Activated CD8-positive, alpha-beta T cell treated with anti-CD3 and anti-CD28 coated beads, Interleukin-2, amount 10 ng/mL, durations not matched to agents 7 days and 5 days (primary cell): ENCODE measurements at places on chromosomes 5 and 9. TPM values are rescaled to one million over a fixed set of nuclear protein-coding genes. Genes with fewer than 3 reads are reported as not detected.

GRCh38 chr5:115944501-115944900 is 17.8 kb upstream of the LVRN start:
- H3K4me1 ChIP-seq, result no peaks in the 10 kb centered on the region
- no peak overlapping the region for H3K4me3 ChIP-seq
- DNase-seq, result no peak
- H3K27me3 ChIP-seq, result peaks cover 2% of the 10 kb centered on the region

DNA sequence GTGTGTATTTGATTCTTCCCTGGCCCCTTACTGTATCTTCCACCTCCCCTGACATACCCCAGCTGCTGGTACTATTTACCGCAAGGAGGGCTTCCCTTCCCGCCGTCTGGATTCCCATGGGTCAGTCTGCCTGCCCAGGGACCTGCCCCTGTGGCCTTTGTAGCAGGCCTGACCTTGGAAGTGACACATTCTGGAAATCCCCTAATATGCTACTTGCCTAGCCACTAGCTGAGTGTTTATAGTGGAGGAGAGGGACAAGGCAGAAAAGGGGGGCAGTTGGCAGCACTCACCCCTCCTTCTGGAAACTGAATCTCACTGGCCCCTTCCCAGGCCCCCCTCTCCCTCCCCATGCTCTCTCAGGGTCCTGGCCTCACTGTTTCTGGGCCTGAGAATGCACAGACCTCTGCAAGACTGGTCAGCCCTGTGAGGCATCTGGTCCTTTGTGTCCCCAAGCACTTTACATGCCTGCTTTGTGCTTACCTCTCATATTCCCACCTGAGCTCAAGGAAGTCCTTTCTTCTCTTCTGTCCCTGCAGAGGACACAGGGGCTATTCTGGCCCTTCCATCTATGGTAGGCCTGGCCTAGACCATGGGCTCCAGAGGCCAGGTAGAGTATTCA is 8.2 kb upstream of the CCL21 start:
- H3K4me1 ChIP-seq, result no peaks in the 10 kb centered on the region
- no peak overlapping the region for H3K4me3 ChIP-seq
- no peaks in the 10 kb centered on the region for H3K36me3 ChIP-seq
- DNase-seq, result no peak

DNA sequence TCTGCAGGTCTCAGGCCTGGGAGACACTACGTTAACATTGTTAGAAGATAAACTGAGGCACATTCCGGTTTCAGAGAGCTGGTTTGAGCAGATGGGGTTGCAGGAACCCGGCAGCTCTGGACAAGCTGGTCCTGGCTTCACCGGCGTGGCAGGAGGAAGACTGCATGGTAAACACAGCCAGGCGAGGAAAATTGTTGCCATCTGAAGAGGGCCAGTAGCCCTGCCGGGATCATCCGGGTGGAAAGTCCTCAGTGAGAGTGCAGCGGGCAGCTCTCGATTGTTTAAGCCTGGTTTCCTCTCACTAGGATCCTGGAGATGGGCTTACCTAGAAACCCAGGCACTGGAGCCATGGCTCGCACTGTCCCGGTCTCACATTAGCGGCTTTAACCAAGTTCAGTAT is 226.9 kb downstream of the IRX2 start:
- no peaks in the 10 kb centered on the region for H3K36me3 ChIP-seq
- H3K4me3 ChIP-seq, result no peak overlapping the region
- H3K27me3 ChIP-seq, result no peaks in the 10 kb centered on the region
- H3K27ac ChIP-seq, result no peak overlapping the region
- H3K4me1 ChIP-seq, result no peaks in the 10 kb centered on the region
- no peak for DNase-seq

GRCh38 chr5:10460252-10460906 is 18.7 kb downstream of the ROPN1L start:
- no peak overlapping the region for H3K4me3 ChIP-seq
- H3K4me1 ChIP-seq, result peaks cover 7% of the 10 kb centered on the region
- no peaks in the 10 kb centered on the region for H3K36me3 ChIP-seq
- H3K27ac ChIP-seq, result no peak overlapping the region

DNA sequence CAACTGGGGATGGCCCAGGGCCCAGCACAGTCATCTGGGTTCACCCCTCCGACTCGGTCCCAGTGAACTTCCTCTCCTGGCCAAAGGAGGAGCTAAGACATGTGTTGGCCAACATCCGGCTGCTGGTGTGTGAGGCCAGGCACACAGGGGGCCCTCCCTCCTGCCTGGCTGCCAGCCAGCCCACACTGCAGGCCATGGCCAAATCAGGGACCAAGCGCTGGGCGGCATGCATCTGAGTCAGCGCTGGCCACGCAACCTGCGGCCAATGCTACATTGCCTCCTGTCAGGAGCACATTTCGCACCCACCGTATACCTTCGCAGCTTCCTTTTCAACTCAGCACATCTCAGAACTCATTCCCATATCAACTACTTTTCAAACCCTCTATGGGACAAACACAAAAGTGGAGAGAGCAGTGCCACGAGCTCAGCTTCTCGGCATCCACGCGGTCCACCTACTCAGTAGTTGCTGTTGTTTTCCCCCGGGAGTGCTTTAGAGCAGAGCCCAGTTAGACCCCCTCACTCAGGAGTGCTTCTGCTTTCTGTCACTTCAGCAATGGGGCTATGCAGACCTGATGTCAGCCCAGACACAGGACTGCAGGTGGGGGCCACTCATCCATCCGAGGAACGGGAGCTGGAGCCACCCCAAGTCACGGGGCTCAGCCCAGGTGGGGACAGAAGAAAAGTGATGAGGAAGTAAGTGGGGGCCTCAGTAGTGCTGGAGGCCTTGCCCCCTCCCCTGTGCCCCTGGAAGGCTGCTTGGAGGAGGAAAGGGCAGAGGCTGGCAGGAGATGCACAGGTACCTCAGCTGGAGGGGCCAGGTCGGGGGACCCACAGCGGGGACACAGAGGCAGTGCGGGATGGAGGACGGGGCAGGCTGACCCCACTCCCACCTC is 13.9 kb downstream of the NINJ1 start:
- peaks cover 9% of the 10 kb centered on the region for H3K36me3 ChIP-seq
- DNase-seq, result peak; percentile 68
- H3K4me1 ChIP-seq, result peaks cover 23% of the 10 kb centered on the region
- peak overlapping the region; percentile 89 for H3K27ac ChIP-seq
- H3K4me3 ChIP-seq, result no peak overlapping the region

GRCh38 chr5:24264547-24264946 is 380.2 kb downstream of the CDH10 start:
- no peaks in the 10 kb centered on the region for H3K4me1 ChIP-seq
- no peak overlapping the region for H3K4me3 ChIP-seq
- no peaks in the 10 kb centered on the region for H3K27me3 ChIP-seq
- DNase-seq, result no peak
- H3K27ac ChIP-seq, result no peak overlapping the region

- H3K4me3 ChIP-seq, result no peak overlapping the region
- no peak for DNase-seq
- no peaks in the 10 kb centered on the region for H3K27me3 ChIP-seq
- H3K27ac ChIP-seq, result no peak overlapping the region
These were observed 23.4 kb downstream of the CETN3 start for GRCh38 chr5:90386099-90386710.

GRCh38 chr5:100731768-100732167 is 171.3 kb downstream of the ST8SIA4 start:
- no peaks in the 10 kb centered on the region for H3K36me3 ChIP-seq
- peaks cover 9% of the 10 kb centered on the region for H3K4me1 ChIP-seq
- DNase-seq, result peak; percentile 53
- H3K27ac ChIP-seq, result peak overlapping the region; percentile 87
- H3K4me3 ChIP-seq, result peak overlapping the region; percentile 73

- no peaks in the 10 kb centered on the region for H3K27me3 ChIP-seq
- no peak overlapping the region for H3K4me3 ChIP-seq
- no peak overlapping the region for H3K27ac ChIP-seq
- H3K36me3 ChIP-seq, result no peaks in the 10 kb centered on the region
These were observed 2091.2 kb upstream of the ACO1 start for GRCh38 chr9:30293231-30293630.

- peaks cover 4% of the 10 kb centered on the region for H3K4me1 ChIP-seq
- no peaks in the 10 kb centered on the region for H3K27me3 ChIP-seq
- H3K27ac ChIP-seq, result no peak overlapping the region
- no peak overlapping the region for H3K4me3 ChIP-seq
- DNase-seq, result no peak
- H3K36me3 ChIP-seq, result peaks cover 40% of the 10 kb centered on the region
These were observed 43.3 kb downstream of the CCNH start for GRCh38 chr5:87369431-87369830.

GRCh38 chr9:120299785-120300184 is 280.2 kb downstream of the CDK5RAP2 start:
- H3K27me3 ChIP-seq, result no peaks in the 10 kb centered on the region
- no peak overlapping the region for H3K4me3 ChIP-seq
- no peak overlapping the region for H3K27ac ChIP-seq
- no peaks in the 10 kb centered on the region for H3K36me3 ChIP-seq
- H3K4me1 ChIP-seq, result no peaks in the 10 kb centered on the region
- DNase-seq, result no peak

- no peak overlapping the region for H3K4me3 ChIP-seq
- no peaks in the 10 kb centered on the region for H3K27me3 ChIP-seq
- peaks cover 22% of the 10 kb centered on the region for H3K36me3 ChIP-seq
- no peak for DNase-seq
- no peak overlapping the region for H3K27ac ChIP-seq
These were observed 161.2 kb upstream of the PTGER4 start for GRCh38 chr5:40518485-40518917.

DNA sequence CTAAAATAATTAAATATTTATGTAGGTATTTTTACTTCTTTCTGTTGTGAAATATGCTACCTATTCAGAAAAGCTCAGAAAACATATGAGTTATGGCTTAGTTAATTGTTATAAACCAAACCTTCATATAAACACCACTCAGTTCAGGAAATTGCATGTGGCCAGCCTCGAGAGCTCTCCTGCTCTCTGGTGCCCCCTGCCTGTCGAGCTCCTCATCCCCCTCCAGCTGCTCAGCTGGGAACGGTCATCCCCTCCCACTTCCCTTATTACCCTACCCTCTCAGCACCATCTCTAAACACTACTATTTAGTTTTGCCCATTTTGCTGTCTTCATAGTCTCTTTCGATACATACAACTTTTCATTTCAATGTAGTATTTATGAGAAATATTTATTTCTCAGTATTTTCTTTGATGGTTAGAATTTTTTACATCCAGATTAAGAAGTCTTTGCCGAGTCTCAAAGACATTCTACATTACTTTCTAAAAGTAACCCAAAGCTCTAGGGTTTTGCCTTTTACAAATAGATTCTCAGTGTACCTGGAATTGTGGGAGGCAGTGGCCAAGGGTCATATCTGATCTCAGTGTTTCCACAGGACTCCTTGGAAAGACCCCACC is 51.2 kb upstream of the SEMA4D start:
- H3K27ac ChIP-seq, result no peak overlapping the region
- no peak overlapping the region for H3K4me3 ChIP-seq
- peak; percentile 89 for DNase-seq
- peaks cover 4% of the 10 kb centered on the region for H3K27me3 ChIP-seq
- peaks cover 19% of the 10 kb centered on the region for H3K4me1 ChIP-seq

GRCh38 chr5:139636207-139636792 is 11.8 kb upstream of the CXXC5 start:
- DNase-seq, result peak; percentile 83
- H3K4me1 ChIP-seq, result peaks cover 45% of the 10 kb centered on the region
- no peaks in the 10 kb centered on the region for H3K27me3 ChIP-seq
- peak overlapping the region; percentile 52 for H3K4me3 ChIP-seq
- peak overlapping the region; percentile 87 for H3K27ac ChIP-seq

GRCh38 chr5:149675610-149676201 is 54.4 kb upstream of the PPARGC1B start:
- H3K4me3 ChIP-seq, result no peak overlapping the region
- peaks cover 14% of the 10 kb centered on the region for H3K27me3 ChIP-seq
- no peak for DNase-seq
- no peak overlapping the region for H3K27ac ChIP-seq
- H3K4me1 ChIP-seq, result no peaks in the 10 kb centered on the region

DNA sequence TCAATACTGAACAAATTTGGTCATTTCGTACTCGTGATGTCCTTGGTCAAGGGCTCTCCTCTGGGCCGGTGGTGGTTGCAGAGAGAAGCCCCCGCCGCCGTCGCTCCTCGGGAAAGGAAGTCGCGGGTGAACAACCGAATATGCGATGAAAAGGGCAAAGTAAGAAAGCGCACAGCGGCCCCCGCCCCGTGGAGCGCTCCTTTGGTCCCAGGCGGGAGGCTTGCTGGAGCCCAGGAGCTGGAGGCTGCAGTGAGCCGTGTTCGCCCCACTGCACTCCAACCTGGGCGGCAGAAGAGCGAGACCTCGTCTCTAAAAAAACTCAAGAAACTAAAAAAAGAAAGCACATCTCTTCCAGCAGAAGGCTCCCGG is 108.4 kb upstream of the LARP1 start:
- H3K4me3 ChIP-seq, result peak overlapping the region; percentile 71
- peaks cover 16% of the 10 kb centered on the region for H3K4me1 ChIP-seq
- peak overlapping the region; percentile 59 for H3K27ac ChIP-seq
- no peak for DNase-seq
- H3K27me3 ChIP-seq, result peaks cover 11% of the 10 kb centered on the region
- no peaks in the 10 kb centered on the region for H3K36me3 ChIP-seq

GRCh38 chr5:8839361-8840055 is 706.4 kb downstream of the SEMA5A start:
- DNase-seq, result no peak
- no peaks in the 10 kb centered on the region for H3K4me1 ChIP-seq
- H3K27me3 ChIP-seq, result no peaks in the 10 kb centered on the region
- H3K36me3 ChIP-seq, result no peaks in the 10 kb centered on the region

DNA sequence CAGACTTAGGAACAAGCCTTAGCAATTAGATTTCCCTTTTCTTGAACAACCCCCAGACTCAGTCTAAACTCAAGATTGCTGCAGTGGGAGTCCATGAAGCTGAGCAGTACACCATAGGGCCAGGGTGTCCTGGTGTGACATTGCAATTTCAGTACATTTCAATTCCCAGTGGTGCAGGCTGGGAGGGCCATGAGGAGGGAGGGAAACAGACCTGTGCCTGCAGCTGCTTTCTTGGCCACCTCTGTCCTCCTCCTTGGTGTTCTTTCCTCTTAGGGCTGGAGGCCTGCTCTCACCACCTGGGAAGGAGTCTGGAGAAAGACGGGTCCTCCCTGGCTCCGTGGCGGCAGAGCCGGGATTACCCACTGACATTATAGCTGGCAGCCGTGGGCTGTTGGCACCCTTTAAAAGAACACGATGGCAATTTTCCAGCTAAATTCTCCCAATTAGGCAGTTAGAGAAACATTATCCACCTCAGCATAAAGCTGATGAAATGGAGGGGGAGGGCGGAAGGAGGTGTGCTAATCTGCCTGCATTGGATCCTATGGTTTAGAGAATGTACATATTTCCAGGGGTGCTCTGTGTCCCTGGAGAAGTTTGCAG is 186.4 kb downstream of the SLIT3 start:
- no peaks in the 10 kb centered on the region for H3K4me1 ChIP-seq
- H3K27ac ChIP-seq, result no peak overlapping the region
- no peak for DNase-seq
- H3K27me3 ChIP-seq, result no peaks in the 10 kb centered on the region
- no peaks in the 10 kb centered on the region for H3K36me3 ChIP-seq

The ROR2 gene
- total RNA-seq, result 0.05 TPM

The LRRC19 gene
- not detected for total RNA-seq

The TAF1L gene
- not detected for total RNA-seq

The SLCO6A1 gene
- total RNA-seq, result not detected

The TICAM2 gene
- 0.55 TPM for total RNA-seq

The SPINK6 gene
- not detected for total RNA-seq

The FUT7 gene
- total RNA-seq, result 2.5 TPM

The HRCT1 gene
- not detected for total RNA-seq

The C5 gene
- 1.3 TPM for total RNA-seq

The TMEM167A gene
- 76.6 TPM for total RNA-seq
